ENCODE measurements at places on chromosomes 5 and 9.

DNA sequence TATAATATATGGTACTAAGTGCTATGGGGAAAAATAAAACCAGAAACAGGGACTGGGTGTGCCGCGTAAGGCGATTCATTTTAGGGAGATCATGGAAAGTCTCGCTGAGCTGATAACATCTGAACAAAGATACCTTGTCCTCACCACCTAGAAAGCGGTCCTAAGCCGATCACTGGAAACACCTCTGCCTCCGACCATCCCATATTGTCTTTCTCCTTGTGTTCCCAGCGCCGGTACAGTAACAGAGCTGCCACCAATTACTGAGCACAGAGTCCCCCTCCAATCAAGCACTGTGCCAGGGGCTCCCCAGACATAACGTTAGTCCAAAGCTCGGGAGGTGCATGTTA, 704 bp downstream of the CCDC112 start:
- DNase-seq = no peak

DNA sequence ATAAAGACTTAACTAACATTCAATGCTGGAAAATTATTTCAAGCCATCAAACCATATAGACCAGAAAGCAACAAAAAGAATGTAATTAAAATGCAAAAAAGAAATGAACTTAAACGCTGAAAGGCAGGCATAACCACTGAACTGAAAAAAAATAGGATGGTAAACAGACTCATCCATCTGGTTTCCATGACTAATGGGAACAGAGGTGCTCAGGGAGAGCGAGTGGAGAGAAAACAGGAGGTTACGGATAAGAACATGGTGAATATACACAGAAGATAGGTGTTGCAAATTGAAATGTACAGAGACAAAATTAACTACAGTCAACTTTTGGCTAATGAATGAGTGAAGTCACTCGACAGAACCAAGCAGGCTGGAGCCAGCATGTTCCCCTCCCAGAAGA, 43.5 kb upstream of the RNF38 start:
- DNase-seq = no peak

- no peak for DNase-seq
Observed at GRCh38 chr9:91312717-91313325, 48.9 kb downstream of the AUH start.

DNA sequence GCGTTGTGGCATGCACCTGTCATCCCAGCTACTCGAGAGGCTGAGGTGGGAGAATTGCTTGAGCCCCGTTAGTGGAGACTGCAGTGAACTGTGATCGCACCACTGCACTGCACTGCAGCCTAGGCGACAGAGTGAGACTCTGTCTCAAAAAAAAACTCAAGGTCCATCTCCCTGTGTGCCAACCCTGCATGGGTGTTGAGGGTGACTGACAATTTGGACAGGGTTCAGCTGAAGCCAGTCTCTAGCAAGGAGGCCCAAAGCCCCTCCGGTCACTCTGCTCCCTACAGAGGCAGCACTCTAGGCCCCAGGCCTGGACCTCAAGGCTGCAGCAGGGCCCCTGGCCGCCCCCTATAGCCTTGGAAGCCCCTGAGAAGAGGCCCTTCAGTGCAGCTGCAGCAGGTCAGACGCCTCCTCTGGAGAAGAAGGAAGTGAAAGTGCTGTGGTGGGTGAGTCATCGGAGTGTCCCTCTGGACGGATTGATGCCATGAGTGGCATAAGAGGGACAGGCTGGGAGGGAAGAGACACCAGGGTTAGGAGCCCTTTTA, 39.2 kb upstream of the NEK6 start:
- no peak for DNase-seq

DNA sequence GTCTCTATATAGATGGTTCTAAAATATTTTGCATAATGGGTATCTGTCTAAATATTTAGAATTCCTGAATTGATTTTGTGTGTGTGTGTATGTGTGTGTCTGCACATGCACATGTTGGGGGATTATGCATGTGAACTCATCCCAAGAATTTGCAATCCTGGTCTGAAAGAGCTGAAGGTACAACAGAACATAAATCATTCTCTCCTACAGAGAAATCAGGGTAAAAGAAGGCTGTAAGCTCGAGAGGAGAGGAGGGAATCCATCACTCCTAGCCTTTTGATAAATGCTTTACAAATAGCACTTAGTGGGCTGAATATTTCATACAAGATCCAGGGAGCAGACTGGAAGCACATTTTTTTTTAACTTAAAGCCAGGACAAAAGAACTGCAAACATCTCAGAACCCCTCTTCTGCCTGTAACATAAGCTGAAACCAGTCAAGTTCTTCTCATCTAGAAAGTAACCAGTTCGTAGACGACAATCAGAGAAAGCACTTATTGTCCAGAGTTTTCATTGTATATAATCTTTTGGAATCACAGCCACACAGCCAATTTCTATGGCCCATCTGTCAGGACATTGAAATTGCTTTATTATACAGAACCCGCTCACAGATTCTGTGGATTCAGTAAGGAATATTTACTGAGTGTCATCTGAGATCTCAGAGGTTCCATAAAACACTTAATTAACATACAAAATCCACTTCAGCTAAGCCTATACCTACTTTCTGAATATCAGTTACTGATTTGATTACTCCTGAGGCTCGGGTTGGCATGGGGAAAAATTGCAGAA, 541.4 kb upstream of the ZNF462 start:
- no peak for DNase-seq

DNA sequence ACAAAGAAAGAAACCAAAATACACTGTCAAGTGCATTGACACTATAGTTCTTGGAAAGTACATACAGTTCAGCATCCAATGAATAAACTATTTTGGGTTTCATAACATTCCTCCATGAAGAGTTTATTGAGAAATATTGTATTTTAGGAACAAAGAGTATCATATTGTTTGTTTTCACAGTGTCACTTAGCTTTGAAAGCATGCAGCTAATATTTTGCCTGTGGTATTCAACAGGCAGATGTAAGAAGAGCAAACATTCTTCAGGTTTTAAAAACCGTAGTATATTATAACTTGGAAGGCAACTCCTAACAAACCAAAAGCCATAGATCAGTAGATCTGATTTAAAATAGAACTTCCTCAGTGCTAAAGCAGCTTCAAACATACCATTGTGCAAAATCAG, 4.5 kb downstream of the PRELID2 start:
- no peak for DNase-seq

- DNase-seq = no peak
Observed at GRCh38 chr5:179617930-179618329, 5.5 kb downstream of the HNRNPH1 start.

DNA sequence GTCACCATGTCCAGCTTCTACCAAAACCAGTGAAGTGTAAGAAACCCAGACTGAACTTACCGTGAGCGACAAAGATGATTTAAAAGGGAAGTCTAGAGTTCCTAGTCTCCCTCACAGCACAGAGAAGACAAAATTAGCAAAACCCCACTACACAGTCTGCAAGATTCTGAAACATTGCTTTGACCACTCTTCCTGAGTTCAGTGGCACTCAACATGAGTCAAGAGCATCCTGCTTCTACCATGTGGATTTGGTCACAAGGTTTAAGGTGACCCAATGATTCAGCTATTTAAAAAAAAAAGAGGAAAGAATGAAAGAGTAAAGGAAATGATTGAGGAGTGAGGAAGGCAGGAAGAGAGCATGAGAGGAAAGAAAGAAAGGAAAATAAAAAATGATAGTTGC, 19.8 kb downstream of the IL7R start:
- no peak for DNase-seq

- no peak for DNase-seq
Observed at GRCh38 chr5:39224196-39224761, 4.9 kb upstream of the FYB1 start.
